ENCODE measurements at places on chromosomes 12 and 14.

DNA sequence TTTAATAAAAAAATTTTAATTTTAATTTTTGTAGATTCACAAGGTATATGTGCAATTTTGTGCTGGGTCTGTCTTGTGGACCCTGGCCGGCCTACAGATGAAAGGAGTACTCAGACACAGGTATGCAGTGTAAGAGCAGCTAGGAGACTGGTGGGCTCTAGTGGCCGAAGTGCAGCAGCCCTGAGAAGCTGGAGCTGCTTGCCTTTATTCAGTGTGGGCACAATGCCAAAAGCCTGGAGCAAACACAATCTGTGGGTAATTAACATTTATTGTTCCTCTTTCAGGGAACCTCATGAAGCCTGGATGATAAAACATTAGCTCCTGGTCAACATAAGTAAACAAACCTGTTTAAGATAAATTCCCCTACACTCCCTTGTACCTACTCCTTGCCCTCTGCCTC is 135.7 kb upstream of the SEL1L start:
- no peak for DNase-seq

DNA sequence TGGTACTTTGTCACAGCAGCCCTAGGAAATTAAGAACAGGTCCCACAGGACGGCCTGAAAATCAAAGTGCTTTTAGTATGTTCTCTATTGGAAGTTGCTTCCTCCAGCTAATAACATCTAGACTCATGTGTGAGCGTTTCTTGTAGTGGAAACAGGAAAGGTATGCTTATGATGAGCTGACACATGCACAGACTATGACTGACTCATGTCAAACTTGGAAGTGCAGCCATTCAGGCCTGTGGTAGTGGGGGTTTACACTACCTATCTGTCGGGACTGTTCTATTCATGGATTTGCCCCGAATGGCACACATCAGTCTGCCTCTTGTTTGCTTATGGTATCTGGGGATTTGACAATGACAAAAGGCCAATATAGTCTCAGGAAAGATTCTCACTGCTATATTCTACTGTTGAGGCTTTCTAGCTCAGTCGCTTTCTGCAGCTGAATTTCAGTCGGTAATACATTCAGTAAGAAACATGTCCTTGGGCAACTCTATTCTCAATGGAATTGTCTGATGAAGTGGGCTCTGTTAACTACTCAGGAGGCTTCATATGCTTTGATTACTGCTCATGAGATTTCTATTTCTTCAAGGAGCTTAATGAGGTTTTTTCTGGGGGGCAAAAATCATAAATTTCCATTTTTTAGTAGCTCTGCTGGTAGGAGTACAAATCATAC is 270.3 kb upstream of the DAAM1 start:
- no peak for DNase-seq

DNA sequence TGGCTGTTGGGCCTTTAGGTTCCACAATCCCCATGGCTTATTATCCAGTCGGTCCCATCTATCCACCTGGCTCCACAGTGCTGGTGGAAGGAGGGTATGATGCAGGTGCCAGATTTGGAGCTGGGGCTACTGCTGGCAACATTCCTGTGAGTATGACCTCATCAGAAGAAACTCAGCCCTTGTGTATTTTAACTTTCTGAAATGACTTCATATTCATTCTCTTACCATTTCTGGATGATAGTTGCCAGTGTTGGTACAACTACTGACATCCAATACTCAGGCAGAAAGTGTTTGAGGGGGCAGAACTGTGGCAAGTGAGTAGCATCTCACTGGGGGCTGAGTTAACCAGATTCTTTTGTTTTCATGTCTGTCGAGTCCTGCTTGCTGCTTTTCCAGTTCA is 2.3 kb downstream of the DAZAP2 start:
- DNase-seq = no peak

- no peak for DNase-seq
Observed at GRCh38 chr14:22491683-22492621, 97.1 kb downstream of the DAD1 start.

GRCh38 chr12:55780685-55781084 is 36.8 kb downstream of the SARNP start:
- DNase-seq = no peak

DNA sequence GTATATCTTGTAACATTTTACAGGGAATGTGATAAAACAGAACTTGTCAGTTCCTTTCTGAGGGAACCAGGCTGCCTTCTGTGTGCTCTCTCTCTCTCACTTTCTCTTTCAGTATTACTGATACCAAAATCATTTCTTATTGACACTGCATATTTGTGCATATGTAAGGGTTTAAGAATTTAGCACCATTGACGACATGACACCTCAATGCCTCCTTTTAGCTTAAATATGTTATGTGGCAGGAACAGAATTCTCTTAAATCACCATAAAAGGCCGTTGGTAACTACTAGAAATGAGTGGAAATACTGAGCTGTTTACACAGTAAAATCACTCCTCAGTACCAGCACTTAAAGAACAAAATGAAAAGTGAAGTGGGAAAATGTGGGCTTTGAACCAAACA is 457.7 kb upstream of the SYT1 start:
- no peak for DNase-seq

DNA sequence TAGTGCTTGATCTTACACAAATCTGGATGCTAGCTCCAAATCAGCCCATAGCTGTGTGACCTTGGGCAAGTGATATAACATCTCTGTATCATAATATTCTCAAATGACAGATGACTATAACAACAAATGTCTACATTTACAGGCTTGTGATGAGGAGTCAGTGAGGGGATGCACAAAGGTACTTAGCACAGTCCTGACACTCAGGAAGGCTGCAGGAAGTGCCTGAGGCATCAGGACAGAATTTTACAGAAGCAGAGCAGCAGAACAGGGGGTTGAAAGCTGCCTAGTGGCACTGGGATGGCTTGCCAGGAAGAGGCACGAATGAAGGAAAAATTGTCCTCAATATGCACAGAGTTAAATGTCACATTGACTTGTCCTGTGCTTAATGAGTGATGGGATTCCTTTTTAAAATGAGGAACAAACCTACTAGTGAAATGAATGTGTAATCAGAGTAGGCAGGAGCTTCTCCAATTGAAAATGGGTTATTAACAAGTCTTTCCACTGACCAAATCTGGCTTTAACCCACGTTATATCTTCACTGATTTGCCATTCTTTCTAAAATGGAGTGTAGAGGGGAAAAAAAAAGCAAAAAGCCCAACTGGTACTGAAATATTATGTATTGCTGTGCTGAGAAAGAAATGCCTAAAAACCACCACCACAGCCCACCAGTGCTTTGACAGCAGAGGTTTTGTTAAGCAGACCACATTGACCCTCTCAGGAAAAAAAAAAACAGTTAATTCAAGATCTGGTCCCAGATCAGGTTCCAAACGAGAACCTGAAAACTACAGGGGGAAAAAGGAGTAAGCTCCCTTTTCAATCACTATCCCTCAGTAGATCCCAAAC is 11.6 kb downstream of the BTG1 start:
- DNase-seq = no peak

DNA sequence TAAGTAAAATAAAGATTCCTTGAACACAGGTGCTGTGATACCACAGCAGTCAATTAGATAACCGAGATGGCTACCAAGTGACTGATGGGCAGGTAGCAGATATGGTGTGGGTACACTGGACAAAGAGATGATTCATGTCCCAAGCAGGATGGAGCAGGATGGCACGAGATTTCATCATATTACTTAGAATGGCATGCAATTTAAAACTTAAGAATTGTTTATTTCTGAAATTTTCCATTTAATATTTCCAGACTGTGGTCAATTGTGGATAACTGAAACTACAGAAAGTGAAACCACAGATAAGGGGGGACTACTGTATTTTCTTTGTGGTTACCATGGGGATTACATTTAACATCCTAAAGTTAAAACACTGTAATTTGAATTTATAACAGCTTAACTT is 7.5 kb upstream of the ZFP36L1 start:
- no peak for DNase-seq

GRCh38 chr12:100229036-100229635 is 28.5 kb downstream of the ACTR6 start:
- DNase-seq = no peak

- no peak for DNase-seq
Observed at GRCh38 chr12:130920119-130920703, 33.5 kb upstream of the ADGRD1 start.

DNA sequence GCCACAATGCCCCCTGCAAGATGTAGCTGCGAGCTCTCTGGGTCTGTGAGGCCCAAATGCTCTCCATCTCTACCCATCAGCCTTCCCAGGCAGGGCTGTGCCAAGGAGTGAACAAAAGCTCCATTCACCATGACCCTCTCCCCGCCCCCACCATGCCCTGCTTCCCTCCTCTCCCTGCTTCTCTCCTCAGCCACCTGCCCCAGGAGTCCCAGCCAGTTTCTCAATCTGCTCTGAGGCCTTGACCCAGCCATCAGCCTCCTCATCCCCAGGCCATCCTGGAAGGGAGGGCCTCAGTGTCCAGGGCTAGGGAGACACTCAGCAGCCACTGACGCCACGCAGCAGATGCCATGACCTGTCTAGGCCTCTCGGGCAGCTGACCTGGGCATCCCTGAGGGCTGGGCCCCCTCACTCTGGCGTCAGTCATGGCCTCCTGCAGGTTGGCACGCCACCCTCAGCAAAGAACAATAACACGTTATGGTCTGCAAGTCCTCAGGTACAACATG is 8.5 kb upstream of the KRT5 start:
- DNase-seq = no peak

GRCh38 chr14:55819610-55820304 is 239.8 kb downstream of the KTN1 start:
- no peak for DNase-seq

DNA sequence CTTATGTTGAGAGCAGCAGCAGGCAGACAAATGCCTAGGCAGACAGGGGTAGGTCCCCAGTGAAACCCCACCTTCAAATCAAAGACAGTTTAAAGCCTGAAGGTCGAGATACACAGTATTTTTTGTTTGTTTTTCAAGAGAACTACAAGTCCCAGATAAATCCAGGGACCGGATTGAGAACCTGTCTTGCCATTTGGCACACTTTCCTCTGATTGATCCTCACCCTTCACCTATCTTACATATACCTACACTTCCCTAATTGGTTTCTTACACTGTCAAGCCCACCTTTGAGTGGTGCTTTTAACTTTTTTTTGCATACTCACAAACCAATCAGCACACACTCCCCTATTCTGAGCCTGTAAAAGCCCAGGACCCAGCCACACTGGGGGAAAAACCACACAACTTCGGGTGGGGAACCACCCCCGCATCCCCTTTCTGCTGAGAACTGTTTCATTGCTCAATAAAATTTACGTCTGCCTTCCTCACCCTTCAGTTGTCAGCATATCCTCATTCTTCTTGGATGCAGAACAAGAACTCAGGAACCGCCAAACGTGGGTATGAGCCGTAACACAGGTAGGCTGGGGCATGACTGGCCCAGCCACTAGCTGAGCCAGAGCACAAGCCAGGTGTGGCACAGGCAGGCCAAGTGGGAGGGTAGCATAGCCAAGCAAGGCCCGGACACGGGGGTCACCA is 11.1 kb downstream of the DICER1 start:
- DNase-seq = no peak

DNA sequence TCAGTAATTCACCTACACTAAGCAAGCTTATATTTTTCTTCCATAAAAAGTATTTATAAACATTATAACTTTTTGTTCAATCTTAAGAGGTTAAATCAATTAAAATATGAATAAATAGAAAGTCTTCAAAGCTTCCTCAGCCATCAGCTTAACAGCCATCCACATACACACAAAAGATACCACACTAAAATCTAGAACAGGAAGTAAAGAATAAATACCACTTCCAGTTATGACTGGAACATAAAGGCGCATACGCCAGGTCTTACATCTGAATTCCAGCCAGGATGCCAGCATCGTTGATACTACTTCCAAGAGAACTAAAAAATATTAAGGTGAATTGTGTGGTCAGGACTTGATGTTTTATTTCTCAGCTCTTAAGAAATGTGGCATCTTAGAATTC is 17.0 kb downstream of the SIX1 start:
- no peak for DNase-seq

DNA sequence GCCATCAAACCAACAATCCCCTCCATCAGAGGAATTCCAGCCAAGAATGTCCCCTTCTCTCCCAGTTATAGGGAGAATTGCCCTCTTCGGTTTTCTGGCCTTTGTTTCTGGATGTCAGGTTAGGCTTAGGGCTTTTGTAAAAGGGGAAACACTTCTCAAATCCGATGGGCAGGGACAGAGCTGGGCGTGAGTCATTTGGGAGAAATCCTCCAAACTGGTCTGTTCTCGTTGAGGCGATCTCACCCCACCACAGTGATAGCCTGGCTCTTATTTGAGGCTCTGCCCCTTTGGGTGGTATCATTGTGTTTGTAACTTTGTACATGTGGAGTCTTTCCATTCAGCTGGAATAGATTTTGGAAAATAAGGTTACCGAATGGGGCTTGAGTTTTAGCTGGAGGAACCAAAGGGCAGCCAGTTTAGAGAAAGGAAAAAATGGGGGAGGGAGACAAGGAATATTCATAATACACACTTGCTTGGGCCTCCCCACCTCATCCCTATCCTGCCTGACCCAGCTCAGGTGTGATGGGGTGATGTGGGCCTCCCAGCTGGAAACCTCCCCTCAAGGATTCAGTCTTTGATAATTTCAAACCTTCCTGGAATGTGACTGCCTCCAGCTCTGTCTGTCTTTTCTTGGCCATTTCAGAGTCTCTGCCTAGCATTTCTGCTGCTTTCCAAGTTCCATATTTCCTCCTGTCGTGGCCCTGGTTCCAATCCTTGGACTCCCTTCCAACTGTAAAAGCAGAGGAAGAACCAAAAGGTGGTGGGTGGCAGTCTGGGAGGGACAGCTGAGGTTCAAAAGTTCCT is 7.5 kb downstream of the HOXC4 start:
- DNase-seq = no peak

DNA sequence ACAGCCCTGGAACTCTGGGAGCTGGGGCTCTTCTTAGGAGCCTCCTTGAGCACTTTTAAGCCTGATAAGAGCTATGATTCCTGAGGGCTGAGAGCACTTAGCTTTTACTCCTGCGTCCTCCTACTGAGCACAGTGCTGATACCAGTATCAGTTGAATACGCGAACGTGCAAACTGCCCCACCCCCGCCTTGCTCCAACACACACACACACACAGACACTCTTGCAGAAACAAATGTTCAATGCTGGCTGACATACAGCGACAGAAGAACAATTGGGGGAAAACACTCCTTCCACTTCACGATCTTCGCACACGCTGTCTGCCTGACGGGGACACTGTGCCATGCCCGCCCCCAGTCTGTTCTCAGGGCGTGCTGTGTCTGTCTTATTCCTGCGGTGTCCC is 57.2 kb upstream of the DLK1 start:
- no peak for DNase-seq

- DNase-seq = no peak
Observed at GRCh38 chr12:26647088-26647487, 185.9 kb downstream of the ITPR2 start.

DNA sequence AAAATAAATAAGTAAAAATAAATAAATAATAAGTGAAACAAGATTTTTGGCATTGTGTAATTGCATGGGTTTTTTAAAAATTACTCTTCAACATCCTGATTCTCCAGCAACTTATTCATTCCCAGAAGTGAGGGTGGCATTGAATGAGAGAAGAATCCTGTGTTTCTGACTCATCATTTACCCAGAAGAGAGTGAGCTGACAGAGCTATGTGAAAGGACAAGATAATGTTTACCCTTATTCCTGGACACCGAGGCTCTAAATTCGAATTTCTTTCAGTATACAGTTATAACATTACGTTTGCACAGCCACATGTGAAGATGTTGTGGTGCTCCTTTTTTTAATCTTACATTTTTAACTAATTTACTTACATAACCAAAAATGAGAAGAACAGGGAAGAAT is 36.4 kb downstream of the BBS10 start:
- no peak for DNase-seq

Measured in SJCRH30 (cell line).